ENCODE measurements at places on chromosomes 3 and 15. TPM values are rescaled to one million over a fixed set of nuclear protein-coding genes. Genes with fewer than 3 reads are reported as not detected.

CKMT1A gene
- total RNA-seq = 17.3 TPM

SYNPR gene
- not detected for total RNA-seq

C3orf80 gene
- total RNA-seq = under 0.01 TPM

IFT122 gene
- 10.8 TPM for total RNA-seq

CP gene
- total RNA-seq = 0.21 TPM

SLC28A2 gene
- total RNA-seq = not detected

SERPINI2 gene
- not detected for total RNA-seq

DAPK2 gene
- 1.7 TPM for total RNA-seq

NME9 gene
- total RNA-seq = not detected

NANOGP8 gene
- 0.24 TPM for total RNA-seq

OXTR gene
- 1.7 TPM for total RNA-seq

BBS4 gene
- total RNA-seq = 6.4 TPM

PIERCE2 gene
- 1.7 TPM for total RNA-seq

BCHE gene
- 0.85 TPM for total RNA-seq

TTLL13 gene
- not detected for total RNA-seq

IMPDH2 gene
- 466 TPM for total RNA-seq

GOLGA8T gene
- not detected for total RNA-seq

DPPA4 gene
- total RNA-seq = not detected

Measured in tracheal epithelial cell (primary cell).